ENCODE measurements at places on chromosomes 1 and 21.

GRCh38 chr1:19044975-19045831 lies 88.7 kb upstream of the IFFO2 start:
- no peaks in the 10 kb centered on the region for H3K36me3 ChIP-seq
- no peaks in the 10 kb centered on the region for H3K27me3 ChIP-seq
- DNase-seq, result no peak
- H3K4me1 ChIP-seq, result no peaks in the 10 kb centered on the region

- H3K36me3 ChIP-seq, result no peaks in the 10 kb centered on the region
- no peaks in the 10 kb centered on the region for H3K27me3 ChIP-seq
- H3K4me1 ChIP-seq, result no peaks in the 10 kb centered on the region
- no peak overlapping the region for H3K27ac ChIP-seq
- H3K4me3 ChIP-seq, result no peak overlapping the region
These were observed 80.1 kb downstream of the SPATA6 start for GRCh38 chr1:48391926-48392325.

DNA sequence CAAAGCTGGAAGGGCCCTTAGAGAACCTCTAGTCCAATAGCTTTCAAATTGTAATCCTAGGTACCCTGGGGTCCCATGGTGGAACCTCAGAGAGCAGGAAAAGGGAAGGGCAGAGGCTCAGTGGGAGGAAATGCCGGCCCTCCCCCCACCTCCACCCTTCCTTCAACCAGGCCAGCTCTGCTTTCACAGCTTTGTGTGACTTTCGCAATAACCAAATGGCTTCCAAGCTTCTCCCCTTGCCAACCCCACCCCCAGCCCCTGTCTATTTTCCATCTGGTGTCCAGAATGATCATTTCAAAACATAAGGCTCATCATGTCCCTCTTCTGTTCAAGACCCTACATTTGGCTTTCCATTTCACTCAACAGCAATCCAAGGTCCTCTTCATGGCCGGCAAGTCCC lies 74.4 kb downstream of the CD58 start:
- H3K36me3 ChIP-seq, result no peaks in the 10 kb centered on the region
- peaks cover 5% of the 10 kb centered on the region for H3K4me1 ChIP-seq
- H3K27ac ChIP-seq, result no peak overlapping the region
- H3K27me3 ChIP-seq, result no peaks in the 10 kb centered on the region

DNA sequence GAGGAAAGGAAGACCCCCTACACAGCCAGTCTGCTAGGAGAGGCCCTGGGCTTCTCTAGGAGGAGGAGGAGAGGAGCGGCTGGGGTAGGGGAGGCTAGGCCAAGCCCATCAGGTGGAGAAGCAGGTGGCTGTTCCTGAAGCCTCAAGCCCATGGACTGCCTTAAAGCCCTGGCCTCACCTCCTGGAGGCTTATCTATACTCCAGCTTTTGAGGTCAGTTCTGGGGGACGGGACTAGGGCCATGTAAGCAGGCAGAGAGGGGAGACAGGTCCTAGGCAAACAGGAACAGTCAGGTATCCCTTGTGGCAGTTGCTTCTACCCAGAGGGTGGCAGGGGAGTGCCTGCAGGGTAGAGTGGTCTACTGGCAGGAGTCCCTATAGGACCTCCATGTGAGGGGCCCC lies 40.6 kb downstream of the KCNC4 start:
- H3K27me3 ChIP-seq, result no peaks in the 10 kb centered on the region
- H3K27ac ChIP-seq, result no peak overlapping the region
- no peak for DNase-seq
- H3K4me1 ChIP-seq, result peaks cover 2% of the 10 kb centered on the region

- no peaks in the 10 kb centered on the region for H3K4me1 ChIP-seq
- no peak for DNase-seq
- no peak overlapping the region for H3K27ac ChIP-seq
- no peak overlapping the region for H3K4me3 ChIP-seq
These were observed 2.7 kb upstream of the PALMD start for GRCh38 chr1:99643021-99643779.

DNA sequence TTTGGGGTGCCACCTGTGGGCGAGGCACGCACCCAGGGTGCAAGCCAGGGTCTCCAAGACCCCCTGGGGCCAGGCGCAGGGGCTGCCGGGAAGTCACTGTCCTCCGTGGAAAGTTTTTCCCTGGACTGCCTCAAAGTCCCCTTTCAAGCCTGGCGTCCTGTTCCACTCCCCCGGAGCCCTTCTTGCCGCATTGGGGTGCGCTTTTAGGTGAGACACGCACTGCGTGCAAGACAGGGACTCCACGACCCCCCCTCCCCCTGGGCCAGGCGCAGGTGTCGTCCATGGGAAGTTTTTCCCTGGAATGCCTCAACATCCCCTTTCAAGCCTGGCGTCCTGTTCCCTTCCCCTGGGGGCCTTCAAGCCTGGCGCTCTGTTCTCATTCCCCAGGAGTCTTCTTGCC lies 137.1 kb downstream of the LIPI start:
- no peaks in the 10 kb centered on the region for H3K27me3 ChIP-seq
- H3K27ac ChIP-seq, result no peak overlapping the region
- H3K36me3 ChIP-seq, result no peaks in the 10 kb centered on the region
- no peak overlapping the region for H3K4me3 ChIP-seq
- no peak for DNase-seq

DNA sequence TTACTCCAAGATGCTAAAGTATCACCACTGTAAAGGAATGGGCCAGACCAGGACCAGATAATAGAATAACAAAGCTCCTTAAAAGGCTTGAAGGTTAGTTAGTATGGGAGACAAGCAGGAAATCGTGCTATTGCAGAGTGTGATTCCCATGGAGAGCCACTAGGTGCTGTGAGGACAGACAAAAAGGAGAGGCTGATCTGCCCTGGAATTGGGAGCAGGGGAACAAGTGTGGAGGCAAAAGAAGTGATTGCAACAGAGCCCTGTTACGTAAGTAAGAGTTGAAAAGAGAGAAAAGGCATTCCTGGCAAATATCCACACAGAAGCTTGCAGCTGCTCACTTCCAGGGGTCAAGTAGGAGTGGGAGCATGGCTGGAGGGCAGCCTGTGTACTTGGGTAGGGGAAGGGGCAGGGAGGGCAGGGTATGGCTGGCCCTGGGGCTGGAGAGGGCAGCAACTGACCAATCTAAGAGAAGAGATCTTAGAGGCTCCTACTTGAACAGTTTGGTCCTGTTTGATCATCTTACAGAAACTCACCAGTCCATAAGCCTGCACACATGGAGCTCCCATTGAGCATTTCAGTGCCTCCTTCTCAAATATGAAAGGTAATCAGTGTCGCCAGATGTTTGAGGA lies 207.7 kb upstream of the GJB5 start:
- H3K4me3 ChIP-seq, result no peak overlapping the region
- H3K36me3 ChIP-seq, result no peaks in the 10 kb centered on the region
- no peak for DNase-seq
- H3K27me3 ChIP-seq, result no peaks in the 10 kb centered on the region
- no peak overlapping the region for H3K27ac ChIP-seq

- no peaks in the 10 kb centered on the region for H3K36me3 ChIP-seq
- H3K4me3 ChIP-seq, result no peak overlapping the region
- peaks cover 12% of the 10 kb centered on the region for H3K27me3 ChIP-seq
- H3K27ac ChIP-seq, result no peak overlapping the region
These were observed 19.7 kb upstream of the GALNT2 start for GRCh38 chr1:230047114-230047865.

GRCh38 chr1:43425045-43425444 lies 28.7 kb downstream of the HYI start:
- H3K4me3 ChIP-seq, result no peak overlapping the region
- H3K4me1 ChIP-seq, result no peaks in the 10 kb centered on the region
- peaks cover 84% of the 10 kb centered on the region for H3K36me3 ChIP-seq
- no peak overlapping the region for H3K27ac ChIP-seq

GRCh38 chr1:172287208-172287607 lies 133.3 kb upstream of the C1orf105 start:
- H3K36me3 ChIP-seq, result no peaks in the 10 kb centered on the region
- no peaks in the 10 kb centered on the region for H3K4me1 ChIP-seq
- H3K27me3 ChIP-seq, result no peaks in the 10 kb centered on the region
- no peak overlapping the region for H3K27ac ChIP-seq
- DNase-seq, result no peak
- no peak overlapping the region for H3K4me3 ChIP-seq

DNA sequence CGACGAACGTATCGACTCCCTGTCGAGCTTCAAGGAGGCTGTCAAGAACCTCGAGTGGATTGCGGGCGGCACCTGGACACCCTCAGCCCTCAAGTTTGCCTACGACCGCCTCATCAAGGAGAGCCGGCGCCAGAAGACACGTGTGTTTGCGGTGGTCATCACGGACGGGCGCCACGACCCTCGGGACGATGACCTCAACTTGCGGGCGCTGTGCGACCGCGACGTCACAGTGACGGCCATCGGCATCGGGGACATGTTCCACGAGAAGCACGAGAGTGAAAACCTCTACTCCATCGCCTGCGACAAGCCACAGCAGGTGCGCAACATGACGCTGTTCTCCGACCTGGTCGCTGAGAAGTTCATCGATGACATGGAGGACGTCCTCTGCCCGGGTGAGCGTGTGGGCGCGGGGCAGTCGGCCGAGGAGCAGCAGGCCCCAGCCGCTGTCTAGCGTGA lies 28.0 kb downstream of the COL6A2 start:
- no peak overlapping the region for H3K4me3 ChIP-seq
- H3K36me3 ChIP-seq, result no peaks in the 10 kb centered on the region
- H3K27ac ChIP-seq, result no peak overlapping the region
- DNase-seq, result no peak
